ENCODE measurements at places on chromosomes 6 and 20.

DNA sequence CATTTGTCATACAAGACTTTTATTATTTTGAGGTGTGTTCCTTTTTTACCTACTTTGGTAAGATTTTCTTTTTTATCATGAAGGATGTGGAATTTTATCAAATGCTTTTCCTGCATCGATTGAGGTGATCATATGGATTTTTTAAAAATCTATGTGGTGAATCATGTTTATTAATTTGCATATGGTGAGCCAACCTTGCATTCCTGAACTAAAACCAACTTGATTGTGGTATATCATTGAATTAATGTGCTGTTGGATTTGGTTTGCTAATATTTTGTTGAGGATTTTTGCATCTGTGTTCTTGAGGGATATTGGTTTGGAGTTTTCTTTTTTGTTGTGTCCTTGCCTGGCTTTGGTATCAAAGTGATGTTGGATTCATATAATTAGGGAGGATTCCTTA lies 848.1 kb upstream of the EYS start:
- DNase-seq = no peak

DNA sequence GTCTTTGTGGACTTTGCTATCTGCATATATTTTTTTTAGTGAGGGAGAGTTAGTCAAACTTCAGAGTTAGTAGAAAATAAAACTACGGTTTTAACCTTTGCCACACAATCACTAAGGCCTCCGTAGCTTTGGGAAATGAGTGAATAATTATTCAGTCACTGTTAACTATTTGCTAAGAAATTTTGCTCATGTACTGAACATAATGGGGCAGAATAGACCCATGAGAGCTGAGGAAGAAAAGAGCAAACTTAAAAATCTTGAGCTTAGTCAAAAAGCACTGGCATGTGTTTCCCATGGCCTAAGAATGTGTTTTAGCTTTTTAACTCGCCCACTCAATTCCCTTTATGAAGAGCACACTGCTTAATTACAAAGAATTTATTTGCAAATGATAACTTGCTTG lies 60.4 kb upstream of the SUPT3H start:
- no peak for DNase-seq

- no peak for DNase-seq
These were observed 90.7 kb downstream of the KHDC1L start for GRCh38 chr6:73134588-73134987.

DNA sequence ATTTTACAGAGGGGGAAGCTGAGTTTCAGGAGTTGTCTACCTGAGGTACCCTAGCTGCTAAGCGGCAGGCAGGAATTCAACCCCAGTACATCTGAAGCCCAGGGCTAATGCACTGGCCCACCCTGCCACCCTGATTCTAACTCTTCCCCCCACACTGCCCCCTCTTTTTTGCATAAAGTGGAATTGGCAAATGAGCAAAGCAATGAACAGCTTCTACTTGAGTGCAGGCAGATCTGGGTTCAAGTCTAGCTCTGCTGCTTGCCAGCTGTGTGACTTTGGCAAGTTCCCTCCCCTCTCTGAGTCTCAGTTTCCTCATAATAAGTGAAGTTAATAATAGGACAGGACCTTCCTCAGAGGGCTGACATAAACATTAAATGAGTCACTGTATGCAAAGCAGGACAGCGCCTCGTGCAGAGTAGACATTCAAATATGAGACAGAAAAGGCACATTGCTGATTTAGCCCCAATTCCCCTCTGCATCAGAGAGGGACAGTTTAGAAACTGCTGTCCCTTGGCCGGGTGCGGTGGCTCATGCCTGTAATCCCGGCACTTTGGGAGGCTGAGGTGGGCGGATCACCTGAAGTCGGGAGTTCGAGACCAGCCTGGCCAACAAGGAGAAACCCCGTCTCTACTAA lies 4.7 kb downstream of the ADA start:
- DNase-seq = no peak

- no peak for DNase-seq
These were observed 4.3 kb downstream of the PPP1R10 start for GRCh38 chr6:30612687-30613248.

DNA sequence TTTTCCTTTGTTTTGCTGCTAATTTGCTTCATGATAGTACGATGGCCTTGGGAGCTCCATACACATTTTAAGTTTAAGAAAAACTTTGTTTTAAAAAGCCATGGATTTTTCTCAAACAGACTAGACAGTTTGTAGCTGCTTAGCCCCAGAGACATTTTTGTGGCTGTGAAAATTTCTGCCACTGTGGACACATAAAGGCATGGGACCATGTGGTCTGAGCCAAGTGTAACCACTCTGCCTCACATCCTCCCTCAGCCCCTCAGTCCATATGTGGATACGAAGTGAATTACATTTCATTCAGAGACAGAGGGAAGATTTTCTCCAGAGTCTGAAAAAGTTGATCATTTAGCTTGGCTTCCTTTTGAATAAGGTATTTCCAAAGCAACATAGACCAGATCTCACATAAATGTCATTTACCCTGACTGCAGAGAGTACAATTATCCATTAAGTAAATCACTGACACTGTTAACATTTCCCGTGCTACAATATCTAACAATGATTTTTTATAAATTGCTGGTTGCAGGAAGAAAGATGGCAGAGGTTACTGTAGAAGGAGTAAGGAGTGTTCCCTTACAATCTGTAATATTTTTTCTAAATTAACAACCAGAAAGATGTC lies 87.4 kb downstream of the GJA1 start:
- no peak for DNase-seq

GRCh38 chr20:7459083-7459482 lies 481.2 kb downstream of the HAO1 start:
- DNase-seq = no peak

DNA sequence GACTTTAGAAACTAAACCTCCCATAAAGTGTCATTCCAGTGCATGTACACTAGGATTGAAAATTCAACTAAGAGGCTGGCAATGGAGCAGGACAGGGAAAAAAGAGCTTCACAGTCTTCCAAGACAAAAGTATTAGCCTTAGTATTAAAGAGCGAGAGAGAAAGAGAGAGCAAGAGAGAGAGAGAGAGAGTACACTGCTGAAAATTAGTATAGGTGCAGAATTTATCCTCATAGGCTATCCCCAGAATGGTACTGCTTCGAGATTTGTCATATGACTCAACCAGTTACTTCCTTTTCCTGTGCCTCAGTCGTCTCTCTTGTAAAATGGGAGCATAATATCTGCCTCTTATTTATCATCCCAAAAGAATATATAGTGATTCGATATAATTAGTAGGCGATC lies 543.2 kb upstream of the JARID2 start:
- DNase-seq = no peak

DNA sequence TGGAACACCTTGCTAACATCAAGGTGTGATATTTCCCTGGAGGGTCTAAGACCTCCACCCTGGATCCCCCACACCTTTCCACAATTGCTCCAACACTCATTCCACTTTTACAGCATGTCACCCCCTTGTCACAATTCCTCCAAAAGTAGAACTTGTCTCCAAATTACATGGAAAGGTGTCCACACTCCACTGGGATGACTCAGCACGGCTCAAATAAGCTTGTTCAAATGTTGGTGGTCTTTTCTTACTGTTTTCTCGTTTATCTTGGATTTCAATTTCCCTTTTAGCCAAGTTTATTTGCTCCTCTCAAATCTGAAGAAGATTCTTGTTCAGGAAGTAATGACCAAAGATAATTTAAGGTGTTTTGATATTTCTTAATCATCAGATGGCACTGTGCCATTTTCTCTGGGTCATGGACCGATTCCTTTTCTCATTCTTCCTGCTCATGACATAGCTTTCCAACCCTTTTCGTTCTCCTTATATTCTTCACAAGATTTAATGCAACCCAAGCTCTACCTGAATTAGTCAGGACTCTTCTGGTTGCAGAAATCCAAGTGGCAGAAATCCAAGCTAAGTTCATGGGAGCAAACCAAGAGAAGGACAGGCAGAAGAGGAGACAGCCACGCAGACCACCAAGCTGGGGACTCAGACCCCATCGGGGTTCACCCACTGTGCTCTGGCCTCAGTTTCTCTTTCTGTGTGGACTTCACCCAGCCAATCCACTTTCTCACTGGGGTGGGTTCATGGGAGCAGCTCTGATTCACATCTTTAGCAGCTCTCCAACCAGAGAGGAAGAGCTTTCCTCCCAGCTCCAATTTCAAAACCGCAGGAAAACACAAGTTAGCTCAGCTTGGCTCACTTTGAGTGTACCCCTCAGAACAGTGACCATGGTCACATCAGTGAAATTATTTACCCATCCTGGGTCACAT lies 110.5 kb upstream of the CDYL start:
- DNase-seq = no peak

DNA sequence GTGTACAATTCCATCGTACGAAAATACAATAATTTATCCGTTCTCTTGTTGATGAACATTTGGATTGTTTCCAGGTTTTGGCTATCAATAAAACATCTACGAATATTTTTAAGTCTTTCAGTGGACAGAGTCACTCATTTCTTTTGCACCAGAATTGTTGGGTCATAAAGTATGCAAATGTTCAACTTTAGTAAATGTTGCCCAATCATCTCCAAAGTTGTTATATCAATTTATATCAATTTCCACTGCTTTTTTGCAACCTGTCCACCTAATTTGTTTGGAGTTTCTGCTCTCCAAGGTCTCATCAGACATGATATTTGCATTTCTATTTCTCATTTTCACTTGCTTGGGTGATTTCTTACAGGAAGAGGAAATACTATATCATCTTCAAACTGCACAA lies 10.5 kb downstream of the TMEM239 start:
- DNase-seq = no peak

DNA sequence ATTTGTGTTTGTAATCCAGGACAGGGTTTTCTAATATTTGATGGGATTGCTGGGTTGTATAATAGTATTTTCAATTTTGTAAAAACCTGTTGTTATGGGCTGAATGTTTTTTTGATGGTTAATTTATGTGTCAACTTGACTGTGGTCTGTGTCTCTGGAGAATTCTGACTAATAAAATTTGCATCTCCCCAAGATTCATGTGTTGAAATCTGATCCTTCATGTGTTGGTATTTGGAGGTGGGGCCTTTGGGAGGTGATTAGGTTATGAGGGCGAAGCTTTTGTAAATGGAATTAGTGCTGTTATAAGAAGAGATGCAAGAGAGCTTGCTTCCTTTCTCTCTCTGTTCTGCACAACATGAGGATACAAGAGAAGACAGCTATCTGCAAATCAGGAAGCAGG lies 48.7 kb upstream of the SAMD5 start:
- DNase-seq = no peak

GRCh38 chr20:44450281-44450889 lies 25.3 kb upstream of the TTPAL start:
- DNase-seq = no peak

- no peak for DNase-seq
These were observed 238.1 kb upstream of the TAB2 start for GRCh38 chr6:149079456-149079855.

All from NCI-H345 (cell line).